ENCODE measurements at places on chromosomes 6 and 20.

- DNase-seq, result no peak
Observed at GRCh38 chr6:3258201-3258600, 546 bp upstream of the PSMG4 start.

DNA sequence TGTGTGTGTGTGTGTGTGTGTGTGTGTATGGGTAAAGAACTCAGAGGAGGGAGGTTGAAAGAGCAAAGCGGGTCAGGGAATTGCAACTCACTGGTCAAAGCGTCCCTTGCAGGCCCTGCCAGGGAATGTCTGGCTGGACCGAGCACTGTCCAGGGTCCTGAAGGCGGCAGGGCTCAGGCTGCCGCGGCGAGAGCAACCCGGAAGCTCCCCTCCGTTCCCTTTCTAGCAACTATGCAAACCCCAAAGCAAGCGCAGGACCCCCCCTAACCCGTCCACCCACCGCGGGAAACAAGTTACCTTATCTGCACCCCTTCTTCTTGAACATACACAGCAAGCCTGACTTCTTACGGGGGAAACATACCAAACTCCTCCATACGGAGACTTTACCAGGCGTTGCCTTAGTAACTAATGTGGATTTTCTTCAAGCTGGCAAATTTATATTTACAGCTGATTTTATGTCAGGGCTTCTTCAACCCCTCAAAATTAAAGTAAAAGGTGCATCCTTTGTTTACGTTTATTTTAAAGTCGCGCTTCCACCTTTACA is 538 bp upstream of the GRM1 start:
- peak; percentile 12 for DNase-seq

DNA sequence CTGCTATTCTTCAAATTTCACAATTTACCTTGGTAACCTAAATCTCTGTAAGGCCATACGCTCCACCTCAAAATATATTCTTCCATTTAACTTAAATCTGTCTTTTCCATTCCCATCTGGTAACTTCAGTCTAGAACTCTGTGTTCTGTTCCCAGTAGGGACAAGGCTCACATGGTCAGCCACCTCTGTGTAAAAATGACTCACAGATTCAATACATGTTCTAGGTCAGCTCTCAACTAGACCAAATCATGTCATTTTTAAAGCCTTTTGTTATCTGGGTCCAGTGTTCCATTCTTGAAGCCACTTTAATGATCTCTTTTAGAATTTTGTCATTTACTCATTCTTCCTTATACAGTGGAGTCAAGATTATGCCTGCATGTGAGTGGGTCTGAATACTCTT is 315.6 kb upstream of the CITED2 start:
- no peak for DNase-seq

DNA sequence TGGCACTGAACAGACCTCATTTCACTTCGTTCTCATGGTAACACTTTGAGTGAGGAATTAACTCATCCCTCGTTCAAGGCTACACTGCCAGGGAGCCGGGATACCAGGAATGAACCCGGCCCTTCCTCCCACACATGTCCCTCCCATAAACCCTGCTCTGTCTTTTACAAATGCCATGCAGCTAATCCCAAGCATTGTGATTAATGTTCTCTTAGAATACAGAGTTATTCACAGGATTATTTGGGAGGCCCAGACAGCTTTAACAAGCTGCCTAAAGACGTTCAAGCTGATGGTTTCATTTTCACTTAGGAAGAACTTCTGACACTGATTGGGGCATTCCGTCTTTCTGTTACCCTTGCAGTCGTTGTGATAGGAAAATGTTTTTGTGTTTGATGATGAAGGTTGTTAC is 42.5 kb upstream of the CD83 start:
- DNase-seq, result no peak

GRCh38 chr6:3258720-3259490 is at the start of gene PSMG4:
PSMG4 (plus strand) TSS chr6:3258947; CDS start chr6:3259023, 76 bp downstream.
- peak; percentile 84 for DNase-seq

GRCh38 chr6:43924222-43924702 is 154.3 kb downstream of the VEGFA start:
- DNase-seq, result no peak

DNA sequence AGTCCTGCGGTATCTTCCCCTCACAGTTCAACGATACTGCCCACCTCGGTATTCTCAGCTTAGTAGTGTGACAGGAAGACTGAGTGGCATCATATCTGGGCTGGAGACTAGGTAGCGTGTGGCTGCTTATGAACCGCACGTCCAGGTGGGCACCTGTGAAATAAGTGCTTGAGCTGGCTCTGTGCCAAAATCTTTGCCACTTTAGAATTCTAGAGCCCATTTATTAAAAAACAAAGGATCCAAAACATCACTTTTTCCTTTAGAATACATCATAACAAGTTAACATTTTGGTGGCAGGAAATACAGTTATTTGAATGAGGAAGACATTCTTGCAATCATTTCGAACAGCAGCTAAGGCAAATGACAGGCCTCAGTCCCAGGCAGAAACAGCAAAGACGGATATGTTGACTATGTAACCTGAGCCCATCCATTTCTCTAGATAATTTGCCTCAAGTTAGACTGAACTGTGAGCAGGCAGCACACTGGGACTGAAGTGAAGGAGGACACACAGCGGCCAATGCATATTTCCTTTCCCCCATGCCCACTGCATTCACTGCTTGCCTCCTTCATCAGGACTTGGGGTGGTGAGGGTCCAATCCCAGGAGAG is 136.6 kb downstream of the GMDS start:
- no peak for DNase-seq

GRCh38 chr6:47809873-47810272 is 28.0 kb downstream of the OPN5 start:
- DNase-seq, result no peak

GRCh38 chr6:32084780-32085179 is 24.4 kb downstream of the TNXB start:
- no peak for DNase-seq

GRCh38 chr6:39389484-39389767 is 66.9 kb upstream of the KCNK16 start:
- peak; percentile 4 for DNase-seq

- DNase-seq, result no peak
Observed at GRCh38 chr20:43744966-43745730, 18.3 kb upstream of the GTSF1L start.

GRCh38 chr6:84086545-84087429 is 53.2 kb downstream of the MRAP2 start:
- no peak for DNase-seq

DNA sequence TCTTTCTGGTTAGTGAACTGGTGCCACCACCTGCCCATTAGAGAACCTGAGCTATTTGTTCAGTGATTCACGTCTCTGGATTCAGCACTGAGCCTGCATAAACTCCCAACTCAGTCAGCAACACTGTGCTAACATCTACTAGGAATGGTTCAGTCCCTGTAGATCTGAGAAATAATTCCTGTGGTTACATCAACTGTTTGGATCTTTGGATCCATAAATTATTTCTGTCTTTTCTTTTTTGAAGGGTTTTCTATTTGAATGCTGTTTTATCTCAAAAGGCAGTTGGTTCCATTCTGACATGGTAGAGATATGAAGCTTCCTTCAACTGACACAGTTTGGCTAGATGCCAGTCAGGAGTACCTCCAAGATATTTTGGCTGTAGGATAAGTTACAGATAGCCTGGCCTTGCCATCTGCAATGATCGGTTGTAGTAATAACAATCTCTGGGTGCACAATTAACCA is 125.9 kb downstream of the TRMT11 start:
- no peak for DNase-seq

DNA sequence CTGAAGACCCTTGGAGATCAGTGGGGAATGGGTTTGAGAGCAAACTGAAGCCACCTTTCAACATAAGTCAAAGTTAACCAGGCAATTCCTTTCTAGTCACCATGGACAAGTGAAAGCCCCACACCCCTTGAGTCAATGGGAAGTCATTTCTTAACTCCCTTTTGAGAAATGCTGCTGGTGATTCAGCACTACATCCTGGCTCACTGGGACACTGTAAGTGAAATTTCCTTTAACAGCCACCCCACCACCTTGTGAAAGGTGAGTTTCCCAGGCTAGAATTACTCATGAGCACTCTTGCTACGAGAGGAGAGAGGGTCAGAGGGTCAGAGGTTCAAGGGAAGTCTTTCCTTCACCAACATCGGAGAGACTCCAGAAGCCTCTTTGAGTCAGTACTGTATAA is 93.3 kb upstream of the MARCKS start:
- peak; percentile 65 for DNase-seq

DNA sequence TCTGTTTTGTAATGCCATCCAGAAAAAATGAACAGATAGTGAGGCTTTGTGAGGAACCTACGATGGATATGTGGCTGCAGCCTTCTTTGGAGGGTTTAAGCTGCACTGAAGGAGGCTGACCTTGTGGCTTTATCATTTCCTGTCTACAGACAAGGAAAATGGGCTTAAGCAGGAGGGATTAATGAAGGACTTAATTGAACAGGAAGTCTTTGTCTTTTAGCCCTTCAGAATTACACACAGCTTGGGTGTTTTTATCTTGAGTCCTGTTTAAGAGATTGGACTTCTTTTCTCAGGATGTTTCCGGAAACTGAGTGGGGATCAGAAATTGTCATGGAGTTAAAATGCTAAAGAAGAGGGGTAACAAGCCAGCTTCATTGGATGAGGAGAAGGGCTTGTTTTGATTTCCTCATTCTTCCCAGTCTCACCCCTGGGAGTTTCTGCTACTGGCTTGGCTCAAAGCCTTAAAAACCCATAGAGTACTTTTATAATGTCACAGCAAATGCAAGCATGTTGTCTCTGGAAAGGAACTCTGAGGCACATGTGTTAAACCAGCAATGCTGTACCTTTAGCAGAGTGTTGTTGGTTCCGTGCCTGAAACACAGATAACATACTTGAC is 193.6 kb downstream of the JARID2 start:
- no peak for DNase-seq

DNA sequence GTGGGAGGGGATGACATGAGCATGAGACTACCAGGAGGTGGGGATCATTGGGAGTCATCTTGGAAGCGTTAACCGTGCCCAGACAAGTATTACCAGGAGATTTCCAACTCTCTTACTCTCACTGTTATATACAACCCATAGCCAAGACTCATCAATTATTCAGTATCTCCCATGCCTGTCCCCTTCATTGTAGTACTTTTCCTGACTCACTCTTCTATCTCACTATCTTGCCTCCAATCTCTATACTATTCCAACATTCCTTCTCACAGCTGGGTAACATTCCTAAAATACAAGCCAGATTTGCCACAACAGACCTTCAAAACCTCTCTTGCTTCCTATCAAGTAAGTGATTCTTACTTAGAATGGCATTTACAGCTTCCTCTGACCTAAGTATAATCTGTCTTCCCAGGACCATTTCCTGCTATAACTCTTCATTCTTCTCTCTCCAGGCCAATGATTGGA is 226.3 kb upstream of the SMLR1 start:
- DNase-seq, result no peak

DNA sequence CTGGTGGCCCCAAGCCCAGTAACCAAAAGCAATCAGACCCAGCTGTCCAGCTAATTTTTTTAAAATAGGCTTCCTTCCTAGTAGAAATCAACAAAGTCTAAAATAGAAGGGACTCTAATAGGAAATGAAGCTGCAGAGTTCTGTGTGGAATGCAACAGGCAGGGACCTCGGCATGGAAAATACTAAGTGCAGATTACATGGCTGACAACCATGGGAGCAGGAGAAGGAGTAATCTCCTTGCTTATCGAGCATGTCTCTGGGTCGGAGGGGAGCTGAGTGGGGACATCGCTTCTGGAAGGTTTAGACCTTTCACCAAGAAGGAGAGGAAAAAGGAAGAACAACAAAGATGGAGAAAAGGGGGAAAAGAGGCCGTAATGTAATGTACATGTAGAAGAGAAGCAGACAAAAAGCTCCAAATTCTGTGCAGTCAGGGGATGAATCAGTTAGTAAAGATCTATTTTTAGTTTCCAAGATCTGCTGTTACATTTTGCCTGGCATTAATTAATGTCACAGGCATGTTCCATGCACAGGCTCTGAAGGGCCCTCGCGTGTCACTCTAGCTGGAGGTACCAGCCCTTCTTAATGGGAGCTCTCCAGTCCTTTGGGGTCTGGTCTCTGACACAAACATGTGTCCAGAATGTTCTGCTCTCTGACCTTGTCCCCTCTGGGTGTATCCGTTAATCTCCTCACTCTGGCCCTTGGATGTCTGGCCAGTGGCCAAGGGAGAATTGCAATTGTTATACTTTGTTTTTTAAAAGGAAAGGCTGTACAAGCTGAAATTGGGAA is 16.6 kb upstream of the ZNF831 start:
- DNase-seq, result no peak

DNA sequence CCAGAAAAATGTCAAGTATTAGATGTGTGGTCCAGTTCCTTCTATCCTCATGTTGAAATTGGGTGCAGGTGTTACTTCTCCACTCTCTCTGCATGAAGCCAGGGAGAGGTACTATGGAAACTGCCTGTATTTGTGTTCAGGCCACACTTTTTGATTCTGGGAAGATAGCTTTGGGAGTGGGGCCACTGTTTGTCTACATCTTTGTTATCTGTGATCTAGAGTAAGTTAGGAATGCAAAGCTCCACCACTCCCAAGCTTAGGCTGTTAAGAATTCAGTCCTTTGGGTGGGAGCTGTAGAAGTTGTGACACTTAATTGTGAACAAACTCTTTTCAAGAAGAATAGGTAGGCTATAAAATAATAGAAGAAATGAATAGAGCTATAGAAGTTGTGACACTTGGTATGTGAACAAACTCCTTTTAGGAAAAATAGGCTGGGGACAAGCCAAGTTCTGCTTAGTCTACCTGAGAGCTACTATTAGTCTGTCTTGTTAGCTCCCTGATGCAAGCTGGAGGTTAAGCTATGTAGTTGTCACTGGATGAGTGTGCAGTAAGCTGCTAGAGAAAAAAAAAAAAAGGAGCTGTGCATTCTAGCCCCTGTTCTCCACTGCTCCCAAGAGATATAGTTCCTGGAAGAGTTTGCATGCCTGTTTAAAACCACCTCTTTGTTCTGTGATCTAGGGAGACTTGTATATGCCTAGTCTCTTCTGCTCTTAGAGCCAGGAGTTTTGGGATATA is 7.1 kb upstream of the GFRAL start:
- no peak for DNase-seq

DNA sequence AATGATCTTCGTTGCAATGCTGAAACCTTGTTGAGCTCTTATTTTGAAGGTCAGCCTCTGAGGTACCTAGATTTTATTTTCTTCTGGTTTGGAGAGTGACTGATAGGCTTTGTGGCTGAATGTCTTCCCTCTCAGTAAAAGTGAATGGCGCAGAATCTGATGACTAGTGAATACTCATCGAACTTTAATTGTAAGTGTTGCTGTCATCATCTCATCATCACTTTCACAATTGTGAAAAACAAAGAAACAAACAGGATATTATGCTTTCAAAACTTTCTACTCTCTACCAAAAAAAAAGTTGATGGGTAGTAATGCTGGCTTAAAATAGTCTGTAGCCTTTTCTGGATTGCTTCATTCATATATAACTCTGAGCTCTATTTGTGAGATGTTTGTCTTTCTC is 239.5 kb upstream of the RAB32 start:
- no peak for DNase-seq

DNA sequence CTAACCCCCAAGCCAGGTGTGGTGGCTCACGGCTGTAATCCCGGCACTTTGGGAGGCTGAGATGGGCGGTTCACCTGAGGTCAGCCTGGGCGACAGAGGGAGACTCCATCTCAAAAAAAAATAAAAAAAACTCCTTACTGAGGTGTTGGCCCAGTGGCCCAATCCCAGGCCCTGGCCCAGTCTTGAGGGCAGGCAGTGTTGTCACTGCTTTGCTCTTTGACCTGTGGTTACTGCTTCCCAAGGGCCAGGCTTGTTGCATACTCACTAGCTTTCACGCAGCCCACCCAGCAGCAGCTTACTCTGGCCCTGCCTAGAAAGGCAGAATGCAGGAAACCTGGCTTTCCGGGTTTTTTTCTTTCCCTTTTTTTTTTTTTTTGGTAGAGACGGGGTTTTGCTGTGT is 13.2 kb downstream of the CNPY3 start:
- no peak for DNase-seq

- DNase-seq, result no peak
Observed at GRCh38 chr20:933029-933428, 16.9 kb upstream of the ANGPT4 start.

All from A549 (cell line).